ENCODE measurements at places on chromosomes 13 and 19.
A peak's percentile ranks its signal among the peaks of the same experiment; 100 is the strongest.

DNA sequence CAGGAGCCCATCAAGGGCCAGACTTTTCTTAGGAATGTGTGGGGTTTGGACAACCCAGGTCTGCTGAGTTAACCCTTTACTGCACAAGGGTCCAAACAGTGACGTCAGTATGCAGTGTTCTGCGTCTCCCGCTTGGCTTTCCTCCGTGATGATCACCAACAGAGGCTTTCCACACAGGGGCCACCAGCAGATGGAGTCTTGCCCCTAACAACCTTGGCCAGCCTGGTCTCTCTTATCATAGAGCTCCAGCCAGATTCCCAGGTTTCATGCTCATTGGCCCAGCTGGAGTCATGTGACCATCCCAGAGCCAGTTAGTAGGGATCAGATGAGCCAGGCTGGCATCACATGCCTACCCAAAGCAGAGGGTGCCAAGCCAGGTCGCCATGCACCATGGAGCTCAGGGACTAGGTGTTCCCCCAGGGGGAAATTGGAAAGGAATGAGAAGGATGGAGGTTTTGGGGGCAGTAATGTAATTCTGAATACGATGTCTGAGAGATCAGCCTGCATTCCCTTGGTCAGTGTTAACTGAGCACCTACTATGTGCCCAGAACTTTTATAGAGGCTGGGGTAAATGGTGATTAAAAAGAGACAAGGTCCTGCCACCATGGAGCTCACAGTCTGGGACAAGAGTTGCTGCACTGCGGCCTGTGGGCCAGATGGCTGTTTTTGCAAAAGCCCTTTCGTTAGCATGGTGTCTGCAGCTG lies 61.2 kb downstream of the MYH14 start:
- no peak for DNase-seq

- peak; percentile 19 for DNase-seq
These were observed 1.7 kb downstream of the IRS2 start for GRCh38 chr13:109784590-109785140.

DNA sequence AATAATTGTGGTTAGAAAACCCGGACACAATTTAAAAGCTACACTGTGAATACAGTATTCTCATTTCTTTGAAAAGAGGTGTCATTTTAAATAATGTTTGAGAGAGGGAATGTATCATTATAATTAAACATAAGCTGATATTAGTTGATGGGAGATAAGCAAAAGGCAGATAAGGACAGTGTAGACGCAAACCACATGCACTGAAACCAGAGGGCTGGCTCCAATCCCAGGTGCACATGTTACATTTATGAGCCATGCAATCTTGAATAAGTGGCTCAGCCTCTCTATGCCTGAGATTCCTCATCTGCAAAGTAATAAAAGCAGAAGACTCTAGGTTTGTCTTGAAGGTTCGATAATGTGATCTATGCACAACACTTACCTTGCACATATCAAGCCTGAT lies 238.7 kb downstream of the EFNB2 start:
- no peak for DNase-seq

DNA sequence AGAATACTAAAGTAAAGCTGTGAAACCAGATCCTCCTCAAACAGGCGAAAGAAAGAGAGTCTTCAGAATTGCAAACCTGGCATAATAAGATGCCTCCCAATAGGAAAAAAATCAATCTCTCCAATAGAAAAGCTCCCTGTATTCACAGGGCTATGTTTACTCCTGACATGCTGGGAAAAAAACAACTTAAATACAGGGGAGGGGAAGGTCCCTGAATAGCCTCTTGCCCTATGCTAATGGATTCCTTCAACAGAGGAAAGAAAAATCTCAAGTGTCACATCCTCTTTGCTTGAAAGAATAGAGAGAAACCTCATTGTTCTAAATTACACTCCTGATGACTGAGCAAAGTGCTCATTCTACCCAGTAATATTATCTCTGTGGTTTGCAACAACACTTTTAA lies 1271.1 kb upstream of the PRR20A start:
- no peak for DNase-seq

DNA sequence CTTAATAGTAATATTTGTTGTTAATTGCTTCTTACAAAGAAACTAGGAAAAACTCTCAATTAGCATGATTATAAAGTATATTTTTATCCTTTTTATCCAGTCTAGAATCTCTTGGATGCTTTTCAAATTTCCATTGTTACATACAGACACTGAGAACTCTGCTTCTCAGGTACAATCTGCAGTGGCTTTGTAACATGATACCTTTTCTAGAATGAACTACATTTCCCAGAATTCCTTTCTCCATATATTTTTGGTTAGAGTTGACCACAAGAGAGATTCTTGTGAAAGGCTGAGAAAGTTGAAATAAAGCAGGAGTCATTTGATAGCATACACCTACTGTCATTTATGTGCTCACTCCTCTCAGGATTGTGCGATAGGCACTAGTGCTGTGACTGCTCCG lies 148.6 kb downstream of the SLITRK6 start:
- no peak for DNase-seq

DNA sequence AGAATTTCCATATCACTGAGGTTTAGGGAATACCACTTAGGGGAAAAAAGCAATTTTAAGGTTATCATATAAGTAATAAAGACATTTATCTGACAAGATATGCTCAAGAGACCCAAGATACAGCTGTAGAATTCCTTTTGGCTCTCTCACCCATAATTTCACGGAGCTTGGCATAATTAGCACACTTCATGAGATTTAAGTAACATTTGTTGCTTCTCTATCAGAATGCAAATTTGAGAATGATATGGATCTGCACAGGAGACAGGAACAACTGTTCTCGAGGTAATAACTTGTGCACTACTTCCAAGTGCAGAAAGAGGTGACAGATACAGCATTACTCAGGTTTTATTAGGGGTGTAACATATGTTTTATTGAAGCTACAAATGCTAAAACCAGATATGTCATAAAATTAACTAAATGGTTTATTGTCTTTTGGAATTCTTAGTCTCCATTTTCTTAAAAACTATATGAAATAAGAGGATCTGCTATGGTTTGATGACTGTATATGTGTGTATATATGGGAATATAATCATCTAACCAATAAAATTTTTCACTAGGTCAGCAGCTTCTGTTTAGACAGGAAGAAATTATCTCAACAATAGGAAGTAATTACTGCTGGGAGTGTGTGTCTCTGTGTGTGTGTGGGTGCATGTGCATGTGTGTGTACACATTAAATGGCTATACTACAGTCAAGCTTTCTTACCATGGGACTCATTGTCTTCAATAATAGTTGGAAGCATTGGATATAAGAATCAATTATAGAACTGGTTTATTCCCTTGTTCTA lies 401.3 kb downstream of the PCDH17 start:
- no peak for DNase-seq

- no peak for DNase-seq
These were observed 181.1 kb downstream of the FGF14 start for GRCh38 chr13:102220681-102221228.

GRCh38 chr13:77699059-77699680 lies 1.7 kb downstream of the SLAIN1 start:
- no peak for DNase-seq

DNA sequence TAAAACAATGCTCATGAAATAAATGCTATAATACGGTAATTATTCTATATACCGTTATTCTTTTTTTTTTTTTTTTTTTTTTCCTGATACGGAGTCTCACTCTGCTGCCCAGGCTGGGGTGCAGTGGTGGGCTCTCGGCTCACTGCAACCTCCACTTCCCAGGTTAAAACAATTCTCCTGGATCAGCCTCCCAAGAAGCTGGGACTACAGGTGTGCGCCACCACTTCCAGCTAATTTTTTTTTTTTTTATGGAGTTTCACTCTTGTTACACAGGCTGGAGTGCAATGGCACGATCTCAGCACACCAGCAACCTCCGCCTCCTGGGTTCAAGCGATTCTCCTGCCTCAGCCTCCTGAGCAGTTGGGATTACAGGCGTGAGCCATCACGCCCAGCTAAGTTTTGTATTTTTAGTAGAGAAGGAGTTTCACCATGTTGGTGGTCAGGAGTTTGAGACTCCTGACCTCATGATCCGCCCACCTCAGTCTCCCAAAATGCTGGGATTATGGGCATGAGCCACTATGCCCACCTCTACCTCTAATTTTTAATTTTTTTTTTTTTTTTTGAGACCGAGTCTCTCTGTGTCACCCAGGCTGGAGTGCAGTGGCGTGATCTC lies 6.9 kb downstream of the PPP1R15A start:
- no peak for DNase-seq

GRCh38 chr19:12867120-12868099 lies 13.8 kb downstream of the DNASE2 start:
- peak; percentile 13 for DNase-seq

DNA sequence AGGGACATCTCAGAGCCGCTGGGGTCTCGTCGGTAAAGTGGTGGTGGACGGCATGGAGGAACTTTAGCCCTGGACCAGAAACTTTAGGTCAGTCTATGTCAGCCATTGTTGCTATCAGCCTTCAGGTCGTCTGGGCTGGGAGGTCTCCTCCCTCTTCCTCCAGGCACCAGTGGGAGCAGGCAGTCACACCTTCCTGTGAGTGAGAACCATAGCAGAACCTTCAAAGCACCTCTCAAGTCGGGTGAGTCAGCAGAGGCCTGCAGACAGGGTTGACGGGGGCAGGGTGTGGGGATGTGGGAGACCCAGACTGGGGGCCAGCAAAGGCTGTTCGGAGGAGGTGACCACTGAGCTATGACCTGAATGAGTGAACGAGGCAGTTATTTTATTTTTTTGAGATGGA lies 15.4 kb upstream of the SBNO2 start:
- peak; percentile 90 for DNase-seq

GRCh38 chr13:67620665-67621064 lies 390.5 kb upstream of the PCDH9 start:
- DNase-seq, result peak; percentile 10

GRCh38 chr13:111893607-111894443 lies 173.1 kb upstream of the SOX1 start:
- no peak for DNase-seq

DNA sequence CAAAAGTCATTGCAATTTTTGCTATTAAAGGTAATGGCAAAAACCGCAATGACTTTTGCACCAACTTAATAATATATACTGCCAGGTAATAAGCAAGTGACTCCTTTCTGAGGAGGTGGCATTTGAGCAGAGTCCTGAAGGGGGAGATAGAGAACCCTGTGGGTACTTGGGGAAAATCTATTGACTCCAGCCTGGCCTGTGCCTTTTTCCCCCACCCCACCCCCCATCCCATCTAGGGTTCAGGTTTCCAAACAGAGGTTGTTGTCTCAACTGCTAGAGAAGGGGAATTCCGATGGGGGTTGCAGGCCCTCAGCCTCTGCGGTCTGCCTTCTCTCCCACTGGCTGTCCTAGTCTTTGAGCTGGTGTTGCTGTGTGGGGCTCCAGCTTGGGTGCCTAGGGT lies 11.5 kb downstream of the S1PR2 start:
- DNase-seq, result peak; percentile 23

DNA sequence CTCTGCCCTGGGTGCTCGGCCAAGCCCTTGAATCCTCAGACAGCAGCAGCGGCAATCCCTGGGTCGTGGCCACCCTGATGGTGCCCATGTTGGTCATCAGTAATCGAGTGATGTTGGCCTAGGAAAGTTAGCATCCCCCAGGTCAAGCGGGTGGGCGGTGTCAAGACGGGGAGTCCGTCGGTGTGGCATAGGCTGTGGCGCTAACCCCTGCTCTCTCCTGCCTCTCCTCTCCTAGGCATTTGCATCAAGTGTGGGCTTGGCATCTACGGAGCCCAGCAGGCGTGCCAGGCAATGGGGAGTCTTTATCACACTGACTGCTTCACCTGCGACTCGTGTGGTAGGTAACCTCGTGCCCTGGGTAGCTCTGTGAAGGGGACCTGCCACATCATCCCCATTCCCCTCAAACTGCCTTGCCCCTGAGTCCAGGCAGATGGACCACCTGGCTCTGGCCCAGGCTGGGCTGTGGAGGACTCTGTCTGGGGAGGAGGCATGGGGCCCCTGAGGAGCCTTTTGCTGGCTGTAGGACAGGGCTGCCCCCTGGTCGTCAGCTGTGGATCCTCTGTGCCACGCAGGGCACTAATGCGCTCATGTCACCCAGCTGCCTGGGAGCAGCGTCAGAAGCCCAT lies 8.7 kb downstream of the WTIP start:
- no peak for DNase-seq

- DNase-seq, result no peak
These were observed 73.8 kb upstream of the FAM216B start for GRCh38 chr13:42707586-42707985.

- DNase-seq, result no peak
These were observed 203.2 kb downstream of the TSHZ3 start for GRCh38 chr19:31146015-31146414.

DNA sequence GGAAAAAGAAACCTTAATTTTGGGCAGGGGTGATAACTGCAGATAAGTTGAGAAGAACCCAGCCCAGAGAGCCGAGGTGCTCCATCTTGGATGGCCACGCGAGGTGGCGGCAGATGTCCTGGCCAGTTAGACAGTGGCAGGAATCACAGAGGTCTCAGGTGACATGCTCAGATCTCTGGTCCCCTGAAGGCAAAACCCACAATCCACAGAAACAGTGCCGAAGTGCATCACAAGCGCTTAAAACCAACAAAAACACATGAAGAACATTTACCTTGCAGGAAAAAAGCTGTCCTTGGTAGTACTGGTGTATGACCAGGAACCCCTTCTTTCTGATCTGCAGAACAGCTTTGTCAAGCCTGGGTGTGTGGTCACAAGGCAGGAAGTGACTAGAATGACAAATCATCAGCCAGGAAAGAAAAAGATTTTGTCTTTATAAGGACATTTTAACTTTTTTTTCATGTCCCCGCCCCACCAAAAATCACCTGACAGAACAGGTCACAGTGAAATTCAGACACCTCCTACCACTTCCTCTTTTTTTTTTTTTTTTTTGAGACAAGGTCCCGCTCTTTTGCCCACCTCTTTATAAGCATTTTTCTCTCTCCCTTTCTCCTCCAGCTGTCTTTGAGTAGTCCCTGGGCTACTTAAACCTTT lies at the start of gene LCP1:
LCP1 (minus strand) TSS at position 338 of the 651 bp plus-strand sequence. CDS start 22,515 bp downstream, outside the sequence.
- no peak for DNase-seq

- no peak for DNase-seq
These were observed 13.3 kb upstream of the PSMD8 start for GRCh38 chr19:38360839-38361631.

GRCh38 chr13:39616087-39616694 lies 13.2 kb upstream of the LHFPL6 start:
- DNase-seq, result peak; percentile 52

- peak; percentile 83 for DNase-seq
These were observed 13.8 kb downstream of the TGFB1 start for GRCh38 chr19:41339936-41340335.

DNA sequence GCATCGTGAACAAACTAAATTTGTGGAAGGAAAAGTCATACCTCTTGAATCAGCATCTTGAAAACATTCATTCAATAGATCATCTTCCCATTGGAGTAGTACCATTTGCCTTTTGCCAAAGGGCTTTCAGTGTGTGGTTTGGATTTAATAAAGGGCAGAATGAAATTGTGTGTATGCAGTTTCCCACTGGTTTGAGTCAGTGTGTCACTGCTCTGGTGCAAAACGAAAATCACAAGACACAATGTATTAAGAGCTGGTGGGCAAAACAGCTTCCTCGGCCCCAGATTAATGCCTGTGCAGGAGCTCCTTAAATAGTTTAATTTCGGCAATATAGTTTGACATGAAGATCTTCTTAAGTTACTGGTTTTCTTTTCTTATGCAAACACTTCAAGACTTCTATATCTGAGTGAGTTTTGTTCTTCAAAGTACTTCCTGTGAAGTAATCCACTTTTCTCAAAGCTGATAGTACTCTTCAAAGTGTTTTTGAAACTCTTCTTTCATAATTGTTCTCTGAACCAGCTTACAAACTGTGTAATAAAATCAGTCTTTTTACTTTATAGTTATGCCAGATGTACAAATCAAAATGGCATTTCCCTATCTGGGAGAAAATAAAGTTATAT lies 32.1 kb downstream of the RASL11A start:
- no peak for DNase-seq

GRCh38 chr19:41587838-41588210 lies 11.9 kb downstream of the CEACAM21 start:
- DNase-seq, result no peak

GRCh38 chr19:41205995-41206394 lies 13.0 kb downstream of the CYP2S1 start:
- no peak for DNase-seq

All from kidney glomerular epithelial cell (primary cell).